ENCODE measurements at places on chromosomes 6 and 20.
A peak's percentile ranks its signal among the peaks of the same experiment; 100 is the strongest.

- DNase-seq = no peak
Observed at GRCh38 chr6:25336996-25337395, 57.8 kb downstream of the CARMIL1 start.

DNA sequence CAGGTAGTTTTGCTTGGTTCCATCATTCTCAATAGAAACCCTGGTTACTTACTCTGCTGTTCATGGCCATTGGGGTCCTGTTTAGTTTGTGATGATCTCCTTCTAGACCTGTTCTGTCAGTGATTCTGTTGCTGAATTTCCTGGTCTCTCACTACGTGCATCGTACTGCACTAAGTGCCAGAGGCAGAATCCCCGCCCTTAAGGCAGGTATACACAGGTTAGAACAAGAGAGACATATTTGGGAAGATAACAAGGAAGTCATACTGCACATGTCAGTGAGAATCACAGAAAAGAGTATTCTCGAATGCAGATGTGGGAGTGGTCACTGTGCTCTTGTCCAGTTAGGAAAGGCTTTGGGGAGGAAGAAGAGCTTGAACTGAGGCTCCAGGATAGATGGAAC, 148.1 kb upstream of the MYLIP start:
- no peak for DNase-seq

GRCh38 chr6:125749865-125750691, 646 bp downstream of the HEY2 start:
- DNase-seq = no peak

DNA sequence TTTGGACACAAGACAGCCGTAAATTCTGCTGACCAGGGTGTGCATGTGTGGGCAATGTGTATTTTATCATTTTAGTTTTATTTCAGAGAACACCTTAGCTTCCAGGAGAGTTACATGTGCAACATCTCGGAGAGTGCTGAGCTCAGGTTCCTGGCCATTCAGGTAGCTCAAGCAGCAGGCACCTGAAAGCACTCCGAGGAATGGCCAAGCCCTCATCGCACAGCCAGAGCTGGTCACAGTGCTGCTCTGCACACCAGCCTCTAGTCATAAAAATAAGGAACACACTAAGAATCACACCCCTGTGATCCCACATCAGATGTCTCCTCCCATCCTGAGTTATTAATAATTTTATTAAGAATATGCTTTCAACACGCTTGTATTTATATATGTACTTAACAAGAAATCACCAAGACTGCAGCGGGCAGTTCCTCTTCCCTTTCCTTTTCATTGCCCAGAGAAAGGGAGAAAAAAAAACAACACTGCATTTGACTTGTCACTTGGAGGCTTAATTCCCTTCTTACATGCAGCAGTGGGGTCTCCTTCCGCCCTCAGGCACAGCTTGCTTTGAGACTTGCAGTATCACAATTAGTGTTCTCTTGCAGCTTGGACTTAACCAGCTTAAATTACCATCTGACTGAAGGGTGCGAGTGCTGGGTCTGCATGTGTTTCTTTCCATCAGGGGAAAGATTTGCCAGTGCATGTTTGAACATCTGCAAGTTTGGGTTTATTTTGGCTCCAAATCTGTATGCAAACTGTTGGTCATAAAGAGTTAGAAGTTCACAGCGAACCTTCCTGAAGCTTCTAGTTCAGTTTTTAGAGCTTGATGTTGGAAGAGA, 36.0 kb upstream of the IRF4 start:
- no peak for DNase-seq

- no peak for DNase-seq
Observed at GRCh38 chr6:712805-713204, 19.9 kb upstream of the EXOC2 start.

DNA sequence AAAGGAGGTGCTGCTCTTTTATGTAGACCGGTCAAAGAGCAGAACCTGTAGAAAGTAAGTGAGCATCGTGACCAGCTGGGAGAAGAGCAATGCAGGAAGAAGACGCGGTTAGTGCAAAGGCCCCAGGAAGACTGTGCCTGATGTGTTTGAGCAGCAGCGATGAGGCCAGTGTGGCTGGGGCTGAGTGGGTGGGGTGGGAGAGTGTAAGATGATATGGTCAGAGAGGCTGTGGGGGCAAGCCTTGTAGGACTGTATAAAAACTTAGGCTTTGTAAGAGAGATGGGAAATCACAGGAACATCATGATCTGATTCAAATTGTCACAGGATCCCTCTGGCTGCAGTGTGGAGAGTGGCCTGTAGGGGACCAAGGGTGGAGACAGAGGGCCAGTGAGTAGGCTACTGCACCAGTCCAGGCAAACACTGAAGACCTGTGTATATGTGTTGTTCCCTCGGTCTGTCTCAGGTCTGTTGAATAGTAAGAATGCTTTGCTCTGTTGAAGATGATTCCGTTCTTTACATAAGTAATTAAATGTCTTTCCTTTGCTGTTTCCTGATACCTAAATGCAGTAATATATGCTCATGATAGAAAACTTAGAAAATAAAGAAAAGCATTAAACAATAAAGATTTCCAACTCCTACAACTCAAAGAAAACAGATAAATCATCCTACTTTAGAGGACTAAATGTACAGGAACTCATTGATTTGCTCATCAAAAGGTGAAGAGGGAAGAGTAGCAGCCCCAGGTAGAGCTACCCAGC, 23.6 kb upstream of the WFDC2 start:
- peak; percentile 36 for DNase-seq

GRCh38 chr6:50270415-50270814, 220.7 kb upstream of the DEFB112 start:
- DNase-seq = no peak

DNA sequence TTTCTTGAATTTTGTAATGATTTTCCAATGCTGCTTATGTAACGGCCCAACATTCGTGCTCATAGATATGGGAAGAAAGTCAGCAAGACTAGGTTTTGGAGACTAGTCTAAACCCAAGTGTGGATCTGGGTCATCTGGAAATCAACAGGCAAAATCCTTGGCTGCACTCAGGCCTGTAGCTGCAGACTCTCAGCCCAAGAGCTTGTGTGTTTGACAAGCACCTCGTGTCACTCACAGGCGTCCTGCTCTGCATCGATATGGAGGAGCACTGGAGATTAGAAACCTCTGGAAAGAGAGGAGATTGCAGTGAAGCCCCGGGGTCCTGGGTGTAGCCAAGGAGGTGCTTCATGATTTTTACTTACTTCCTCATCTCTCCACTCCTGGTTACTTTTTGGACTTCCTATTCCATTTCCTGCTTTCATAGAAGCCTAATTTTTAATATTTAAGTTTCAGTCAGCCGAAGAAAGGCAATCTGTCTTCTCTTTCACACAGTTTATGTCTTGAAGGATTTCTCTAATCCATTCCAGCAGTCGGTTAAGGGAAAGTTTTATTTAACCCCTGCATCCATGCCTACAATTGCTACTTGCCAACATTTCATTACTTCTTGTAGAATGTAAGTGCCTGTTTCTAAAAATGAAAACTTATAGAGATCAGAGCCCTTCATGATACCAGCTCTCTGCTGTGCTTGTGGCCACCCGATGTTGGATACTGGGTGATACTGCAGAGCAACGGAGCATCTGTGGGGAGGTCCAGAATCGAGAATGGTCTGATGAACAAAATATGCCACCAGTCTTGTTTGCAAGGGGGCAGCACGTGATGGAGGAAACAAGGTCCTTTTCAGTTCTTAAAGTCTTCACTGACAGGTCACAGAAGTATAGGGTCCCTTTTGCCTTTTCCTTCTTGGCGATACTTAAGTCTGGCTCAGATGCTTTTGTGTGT, 296.3 kb downstream of the QKI start:
- DNase-seq = no peak

DNA sequence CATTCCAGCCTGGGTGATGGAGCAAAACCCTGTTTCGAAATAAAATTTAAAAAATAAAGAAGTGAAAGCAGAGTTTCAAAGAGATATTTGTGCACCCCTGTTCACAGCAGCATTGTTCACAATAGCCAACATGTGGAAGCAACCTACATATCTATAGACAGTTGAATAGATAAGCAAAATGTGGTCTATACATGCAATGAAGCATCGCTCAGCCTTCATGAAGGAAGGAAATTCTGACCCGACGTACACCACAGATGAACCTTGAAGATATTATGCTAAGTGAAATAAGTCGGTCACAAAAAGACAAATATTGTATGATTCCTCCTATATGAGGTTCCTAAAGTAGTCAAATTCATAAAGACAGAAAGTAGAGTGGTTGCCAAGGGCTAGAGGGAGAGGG, 6.5 kb upstream of the NCOA6 start:
- no peak for DNase-seq

DNA sequence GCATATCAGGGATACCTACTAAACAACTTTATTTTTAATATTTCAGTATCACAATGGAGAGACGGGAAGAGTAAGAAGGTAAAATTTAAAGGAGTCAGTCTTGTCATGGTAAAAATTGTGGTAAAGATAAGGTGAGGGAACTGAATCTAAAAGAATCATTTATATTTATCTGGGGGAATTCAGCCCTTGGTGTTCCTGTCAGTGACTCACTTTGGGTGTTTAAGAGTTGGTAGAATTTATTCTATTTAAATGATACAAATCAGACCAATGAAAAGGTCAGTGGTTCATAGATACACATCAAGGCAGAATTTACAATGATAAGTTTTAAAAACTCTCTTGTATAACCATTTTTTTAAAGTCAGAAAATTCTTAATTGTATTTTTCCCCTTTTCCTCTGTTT, 164.4 kb downstream of the CDKAL1 start:
- DNase-seq = no peak

DNA sequence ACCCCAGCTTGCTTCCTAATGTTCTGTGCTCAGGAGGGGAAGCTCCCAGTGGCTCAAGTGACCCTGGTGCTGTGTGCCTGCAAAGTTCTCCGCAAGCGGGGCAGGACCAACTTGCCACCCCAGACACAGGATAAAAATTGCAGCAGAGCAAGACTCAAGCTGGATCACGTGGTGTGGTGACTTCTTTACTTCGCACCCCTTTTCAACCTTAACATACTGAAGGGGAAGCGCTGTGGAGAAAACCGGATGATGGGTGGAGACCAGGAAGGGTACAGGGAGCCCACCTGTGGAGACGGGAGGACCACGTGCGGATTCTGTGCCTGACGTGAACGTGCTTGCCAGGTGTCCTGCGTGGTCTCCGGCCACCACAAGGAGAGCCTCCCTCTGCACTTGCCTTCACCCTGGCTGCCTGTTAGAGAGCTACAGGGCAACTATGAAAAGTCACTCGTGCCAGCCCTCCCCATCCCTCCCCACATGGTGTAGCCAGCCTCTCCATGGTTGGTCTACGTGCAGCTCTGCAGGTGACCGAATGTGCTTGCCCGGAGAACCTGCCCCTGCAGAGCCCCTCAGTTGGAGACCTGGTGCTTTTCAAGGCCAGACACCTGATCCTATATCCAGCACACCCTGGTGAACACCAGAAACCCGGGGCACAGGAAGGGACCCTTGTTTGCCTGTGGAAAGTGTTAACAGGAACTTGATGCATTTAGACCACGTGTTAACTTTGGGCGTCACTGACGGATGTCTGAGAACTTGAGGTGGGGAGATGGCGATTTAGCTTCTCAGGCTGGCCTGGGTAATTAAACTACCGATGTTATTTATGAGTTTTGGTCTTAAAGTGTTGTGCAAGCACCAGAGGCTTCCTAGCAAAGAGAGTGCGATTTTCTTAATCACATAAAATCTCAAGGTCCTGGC, 23.9 kb upstream of the DACT2 start:
- no peak for DNase-seq

DNA sequence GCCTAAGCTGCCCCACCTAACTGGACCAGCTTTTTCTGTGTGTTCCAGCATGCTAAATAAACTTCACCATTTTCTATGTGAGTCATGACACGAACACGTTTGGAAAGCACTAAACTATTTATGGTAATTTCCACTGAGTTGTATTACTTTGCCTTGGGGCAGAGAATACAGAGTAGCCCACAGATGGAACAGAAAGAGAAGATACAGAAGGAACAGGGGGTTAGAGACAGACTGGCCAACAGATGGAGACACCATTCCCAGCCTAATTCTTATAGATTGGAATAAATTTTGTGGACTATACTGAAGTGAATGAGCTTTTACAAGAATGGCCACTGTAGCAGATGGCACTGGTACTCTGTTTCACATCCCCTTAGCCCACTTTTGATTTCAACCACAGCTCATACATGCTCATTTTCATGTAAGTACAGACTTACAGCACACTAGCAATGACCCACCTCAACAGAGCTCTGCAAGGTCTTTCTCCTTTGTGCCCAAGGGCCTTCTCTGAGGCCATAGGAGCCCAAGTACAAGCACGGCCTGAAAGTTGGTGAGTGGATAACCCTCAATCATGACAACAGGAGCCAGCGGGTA, 13.1 kb upstream of the NT5DC1 start:
- DNase-seq = no peak

DNA sequence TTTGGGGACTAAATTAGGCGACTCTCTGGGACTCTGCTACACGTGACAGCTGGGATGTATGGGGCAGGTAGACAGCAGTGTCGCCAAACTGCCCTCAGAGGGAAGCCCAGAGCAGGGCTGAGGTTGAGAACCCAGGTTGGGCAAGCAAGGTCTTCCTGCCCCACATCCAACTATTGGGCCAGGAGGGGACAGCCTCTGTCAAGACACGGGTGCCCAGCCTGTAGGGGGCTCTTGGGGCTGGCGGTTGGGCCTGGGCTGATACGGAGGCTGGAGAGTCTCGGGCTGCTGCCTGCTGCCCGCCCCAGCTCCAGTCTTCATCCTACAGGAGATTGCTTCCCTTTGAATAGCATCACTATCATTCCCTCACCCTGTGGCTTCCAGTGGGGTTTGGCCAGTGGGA, 33.3 kb downstream of the CPNE5 start:
- no peak for DNase-seq

DNA sequence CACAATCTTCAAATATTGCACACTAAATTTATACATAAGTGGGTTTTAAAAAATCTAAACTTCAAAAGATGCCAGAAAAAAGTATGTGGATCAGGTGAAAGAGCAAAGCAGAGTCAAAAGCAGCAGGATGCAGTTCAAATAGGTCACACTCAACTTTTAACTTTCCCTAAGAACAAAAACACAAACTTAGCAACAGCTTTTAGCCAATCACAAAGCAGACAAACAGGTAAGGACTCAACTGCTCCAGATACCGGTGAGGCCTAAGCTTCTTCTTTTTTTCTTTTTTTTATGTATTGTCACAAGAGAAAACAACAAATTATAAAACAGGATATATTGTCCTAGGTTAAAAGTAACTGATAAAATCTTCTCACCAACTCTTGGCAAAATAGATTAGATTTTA, 74.7 kb downstream of the SESN1 start:
- peak; percentile 60 for DNase-seq

Data from CD8-positive, alpha-beta T cell (primary cell).